ENCODE measurements at places on chromosomes 2 and 18. TPM values are rescaled to one million over a fixed set of nuclear protein-coding genes. Genes with fewer than 3 reads are reported as not detected.
A peak's percentile ranks its signal among the peaks of the same experiment; 100 is the strongest.

- peaks cover 5% of the 10 kb centered on the region for H3K4me1 ChIP-seq
- peaks cover 3% of the 10 kb centered on the region for H3K27me3 ChIP-seq
- H3K36me3 ChIP-seq = no peaks in the 10 kb centered on the region
- H3K27ac ChIP-seq = no peak overlapping the region
- DNase-seq = no peak
Observed at GRCh38 chr2:109365131-109365530, 236.1 kb downstream of the SH3RF3 start.

DNA sequence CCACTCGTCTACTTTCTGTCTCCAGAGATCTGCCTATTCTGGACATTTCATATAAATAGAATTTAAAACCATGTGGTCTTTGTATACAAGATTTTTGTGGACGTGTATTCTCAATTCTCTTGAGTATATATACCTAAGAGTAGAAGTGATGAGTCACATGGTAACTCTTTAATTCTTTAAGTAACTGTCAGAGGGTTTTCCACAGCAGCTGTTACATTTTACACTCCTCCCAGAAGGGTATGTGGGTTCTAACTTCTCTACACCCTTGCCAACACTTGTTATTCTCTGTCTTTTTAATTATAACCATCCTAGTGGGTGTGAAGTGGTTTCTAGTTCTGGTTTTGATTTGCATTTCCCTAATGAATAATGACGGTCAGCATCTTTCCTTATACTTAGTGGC is 70.9 kb downstream of the MAP3K20 start:
- H3K4me1 ChIP-seq = no peaks in the 10 kb centered on the region
- peaks cover 8% of the 10 kb centered on the region for H3K36me3 ChIP-seq
- H3K4me3 ChIP-seq = no peak overlapping the region
- no peak for DNase-seq
- H3K27me3 ChIP-seq = no peaks in the 10 kb centered on the region

DNA sequence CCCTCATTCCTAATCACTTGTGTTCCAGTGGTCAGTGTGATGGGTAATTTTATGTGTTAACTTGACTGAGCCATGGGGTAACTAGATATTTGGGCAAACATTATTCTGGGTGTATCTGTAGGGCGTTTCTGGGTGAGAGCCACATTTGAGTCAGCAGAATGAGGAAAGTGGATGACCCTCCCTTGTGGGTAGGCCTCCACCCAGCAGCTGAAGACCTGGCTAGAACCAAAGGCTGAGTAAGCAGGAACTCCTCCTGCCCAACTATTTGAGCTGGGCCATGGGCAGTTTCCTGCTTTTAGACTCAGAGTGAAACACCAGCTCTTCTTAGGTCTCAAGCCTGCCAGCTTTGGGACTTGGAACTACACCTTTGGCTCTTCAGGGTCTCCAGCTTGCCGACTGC is 141.8 kb downstream of the ACKR3 start:
- H3K4me1 ChIP-seq = peaks cover 37% of the 10 kb centered on the region
- H3K27ac ChIP-seq = no peak overlapping the region
- H3K4me3 ChIP-seq = no peak overlapping the region
- H3K27me3 ChIP-seq = peaks cover 5% of the 10 kb centered on the region

GRCh38 chr2:209380293-209380692 is 43.6 kb upstream of the MAP2 start:
- peaks cover 5% of the 10 kb centered on the region for H3K36me3 ChIP-seq
- no peak overlapping the region for H3K27ac ChIP-seq
- H3K27me3 ChIP-seq = no peaks in the 10 kb centered on the region

- peaks cover 7% of the 10 kb centered on the region for H3K27me3 ChIP-seq
- H3K4me1 ChIP-seq = no peaks in the 10 kb centered on the region
- H3K27ac ChIP-seq = no peak overlapping the region
- H3K4me3 ChIP-seq = no peak overlapping the region
Observed at GRCh38 chr18:74337912-74338309, 22.3 kb downstream of the C18orf63 start.

GRCh38 chr18:57624988-57625387 is 3.4 kb upstream of the NARS1 start:
- H3K4me3 ChIP-seq = peak overlapping the region; percentile 66
- no peak overlapping the region for H3K27ac ChIP-seq
- H3K36me3 ChIP-seq = no peaks in the 10 kb centered on the region
- no peak for DNase-seq
- peaks cover 22% of the 10 kb centered on the region for H3K4me1 ChIP-seq

The CNRIP1 gene
- 37.3 TPM for total RNA-seq

The M1AP gene
- total RNA-seq = 0.77 TPM

Measured in neural crest cell (in vitro differentiated cells).